ENCODE measurements at places on chromosomes 1 and 21.

GRCh38 chr1:54859700-54860391 lies 27.1 kb downstream of the DHCR24 start:
- no peak for DNase-seq

GRCh38 chr1:11978301-11978700 lies 1.9 kb upstream of the MFN2 start:
- DNase-seq, result no peak

DNA sequence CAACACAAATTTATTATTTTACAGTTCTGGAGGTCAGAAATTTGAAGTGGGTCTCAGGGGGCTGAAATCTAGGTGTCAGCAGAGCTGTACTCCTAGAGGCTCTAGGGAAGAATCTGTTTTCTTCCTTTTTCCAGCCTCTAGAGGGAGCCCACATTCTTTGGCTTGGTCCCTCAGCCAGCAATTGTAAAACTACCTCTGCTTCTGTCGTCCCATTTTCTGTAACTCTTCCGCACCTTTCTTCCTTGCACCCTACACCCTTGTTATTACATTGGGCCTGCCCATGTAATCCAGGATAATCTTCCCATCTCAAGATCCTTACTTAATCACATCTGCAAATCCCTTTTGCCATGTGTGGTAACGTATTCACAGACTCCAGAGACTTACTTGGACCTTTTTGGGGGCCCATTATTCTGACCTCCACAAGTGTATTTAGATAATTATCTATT lies 24.8 kb upstream of the THEM4 start:
- DNase-seq, result peak; percentile 19

- no peak for DNase-seq
Measured at GRCh38 chr1:56645677-56646305, 677 bp downstream of the PRKAA2 start.

GRCh38 chr1:25019337-25020172 lies 89.5 kb upstream of the RUNX3 start:
- no peak for DNase-seq

GRCh38 chr1:167651161-167651693 lies 21.2 kb downstream of the RCSD1 start:
- no peak for DNase-seq

DNA sequence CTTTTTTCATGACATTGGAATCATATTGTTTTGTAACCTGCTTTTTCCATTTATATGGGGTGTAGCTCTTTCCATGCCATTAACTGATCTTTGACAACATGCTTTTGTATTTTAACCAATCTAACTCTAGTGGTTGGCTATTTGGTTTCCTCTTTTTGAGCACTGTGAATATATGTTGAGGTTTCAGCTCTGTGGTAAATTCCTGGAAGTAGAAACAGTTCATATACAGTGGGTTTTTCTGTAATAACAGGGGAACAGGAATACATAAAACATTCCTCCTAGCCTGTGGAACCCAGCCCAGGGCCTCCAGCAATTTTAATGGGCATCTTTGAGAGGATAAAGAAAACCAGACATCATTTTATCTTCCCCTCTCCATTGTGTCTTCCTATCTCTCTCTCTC lies 17.4 kb downstream of the AZIN2 start:
- no peak for DNase-seq

- no peak for DNase-seq
Measured at GRCh38 chr21:44881198-44881872, 7.8 kb upstream of the PTTG1IP start.

DNA sequence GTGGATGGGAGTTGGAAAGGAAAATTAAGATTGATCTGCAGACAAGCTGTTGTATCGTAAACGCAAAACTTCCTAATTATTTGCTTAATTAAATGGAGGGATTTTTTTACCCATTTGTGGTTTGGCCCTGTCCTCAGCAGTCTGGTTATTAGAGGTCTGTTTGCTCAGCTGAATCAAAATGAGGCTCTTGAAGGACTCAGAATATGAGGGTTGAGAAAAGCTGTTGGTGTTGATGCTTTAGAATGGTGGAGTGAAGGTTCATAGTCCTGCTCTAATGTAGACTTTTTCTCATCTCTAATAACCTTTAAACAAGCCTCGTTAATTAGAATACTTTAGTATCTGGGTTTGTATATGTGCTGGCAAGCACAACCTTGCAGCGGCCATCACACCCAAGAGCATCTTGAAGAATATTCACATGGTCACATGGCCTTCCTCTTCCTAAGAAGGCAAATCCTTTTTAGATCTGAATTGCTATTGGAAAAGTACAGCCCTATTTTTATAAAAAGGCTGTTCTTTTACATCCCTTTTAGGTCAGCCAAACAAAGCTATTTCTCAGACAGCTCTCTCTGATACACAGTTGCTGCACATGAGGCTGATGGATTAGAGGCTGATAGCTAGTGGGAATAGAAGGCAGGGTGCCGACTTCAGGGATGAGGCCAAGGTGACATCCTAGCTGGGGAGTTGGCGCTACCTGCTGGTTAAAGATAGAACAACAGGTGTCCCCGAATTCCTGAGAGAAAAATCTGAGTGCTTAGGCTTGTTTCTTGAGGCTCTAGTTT lies 53.8 kb downstream of the MACF1 start:
- DNase-seq, result peak; percentile 37

- no peak for DNase-seq
Measured at GRCh38 chr21:41188486-41189149, 20.7 kb downstream of the BACE2 start.

- no peak for DNase-seq
Measured at GRCh38 chr21:35077975-35078374, 28.9 kb upstream of the RUNX1 start.

- no peak for DNase-seq
Measured at GRCh38 chr1:61198554-61198953, 116.2 kb downstream of the NFIA start.

- DNase-seq, result no peak
Measured at GRCh38 chr21:42308161-42308913, 6.9 kb downstream of the TFF3 start.

- DNase-seq, result no peak
Measured at GRCh38 chr21:33238565-33239255, 9.0 kb downstream of the IFNAR2 start.

GRCh38 chr1:32972814-32973428 lies 8.3 kb upstream of the RNF19B start:
- DNase-seq, result no peak

DNA sequence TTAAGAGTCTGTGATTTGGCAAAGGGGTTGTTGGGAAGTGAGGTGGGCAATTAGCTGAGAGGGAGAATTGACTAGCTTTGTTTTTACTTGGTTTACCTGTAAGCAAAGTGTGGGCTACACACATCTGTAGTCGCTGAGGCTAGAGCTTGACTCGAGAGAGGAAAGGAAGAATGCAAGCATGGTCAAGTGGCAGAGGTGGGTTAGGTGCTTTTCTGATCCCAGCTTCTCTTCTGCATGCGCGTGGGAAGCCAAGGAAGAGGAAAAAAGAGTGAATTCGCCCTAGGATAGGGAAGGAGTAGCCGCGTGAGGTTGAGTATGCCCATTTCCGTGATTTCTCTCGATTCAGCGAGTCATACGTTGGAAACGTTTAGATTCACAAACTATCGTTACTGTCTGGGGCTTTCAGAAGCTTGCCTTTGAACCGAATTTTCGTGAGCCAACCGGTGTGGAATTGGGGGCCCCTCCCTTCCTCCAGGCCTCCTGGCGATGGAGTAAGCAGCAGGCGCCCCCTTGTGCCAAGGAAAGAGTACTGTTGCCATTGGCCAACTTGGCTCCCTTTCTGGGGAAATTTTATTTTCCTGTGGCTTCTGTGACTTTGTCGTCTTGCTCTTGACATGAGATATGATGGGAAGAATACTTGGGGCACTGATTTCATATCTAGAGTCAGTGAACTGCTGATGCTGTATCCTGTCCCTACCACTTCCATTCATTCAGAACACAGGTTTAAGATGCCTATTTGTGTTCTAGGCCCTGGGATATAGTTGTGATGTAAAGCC lies 1.3 kb downstream of the PIGV start:
- DNase-seq, result peak; percentile 67

Measured in stimulated activated CD4-positive, alpha-beta T cell treated with anti-CD3 and anti-CD28 coated beads, Interleukin-15, amount 100 ng/mL, for 1 hour (primary cell).